ENCODE measurements at places on chromosomes 4 and X. TPM values are rescaled to one million over a fixed set of nuclear protein-coding genes. Genes with fewer than 3 reads are reported as not detected.

Gene XPNPEP2
- 2.9 TPM for total RNA-seq

Gene CORIN
- 3.9 TPM for total RNA-seq

Gene GNRHR
- not detected for total RNA-seq

Gene NUDT10
- total RNA-seq: not detected

Gene PAGE4
- not detected for total RNA-seq

Gene GPC3
- total RNA-seq: 50.2 TPM

Gene TMEM154
- total RNA-seq: 19.6 TPM

Gene PDHA1
- 119 TPM for total RNA-seq

Gene RIBC1
- total RNA-seq: 3.0 TPM

Gene RASL11B
- 0.41 TPM for total RNA-seq

Gene NHSL2
- 12.7 TPM for total RNA-seq

Gene GYPE
- 2.5 TPM for total RNA-seq

Gene CTAG1B
- total RNA-seq: not detected

Gene GAGE12E
- total RNA-seq: not detected

Gene NR3C2
- total RNA-seq: 31.4 TPM

Gene CASP3
- total RNA-seq: 17.8 TPM

Gene TRO
- 2.7 TPM for total RNA-seq

Gene PDE6B
- total RNA-seq: 5.5 TPM

Gene BMP3
- 18.2 TPM for total RNA-seq

Gene CFAP99
- total RNA-seq: 4.3 TPM

Gene JCHAIN
- total RNA-seq: 191 TPM

Gene AADAT
- total RNA-seq: 4.9 TPM

Gene RBM47
- 108 TPM for total RNA-seq

Gene TMEM35A
- total RNA-seq: 1.5 TPM

Gene CXCL3
- total RNA-seq: 12.1 TPM

Gene DGKK
- 0.21 TPM for total RNA-seq

Gene RNF175
- 0.12 TPM for total RNA-seq

Gene USP17L15
- not detected for total RNA-seq

Gene HTN1
- total RNA-seq: not detected

Gene GLRA3
- not detected for total RNA-seq

Gene ZNF674
- 5.6 TPM for total RNA-seq

Gene GRIA2
- not detected for total RNA-seq

Gene SH3BP2
- 102 TPM for total RNA-seq

Gene PRRG3
- 1.1 TPM for total RNA-seq

Gene ARMCX2
- 24.8 TPM for total RNA-seq

Gene SYN1
- 0.44 TPM for total RNA-seq

Gene FAM133A
- not detected for total RNA-seq

Gene SLC9B1
- 0.74 TPM for total RNA-seq

Gene RNF212
- 6.8 TPM for total RNA-seq

Gene AKAP14
- 4.8 TPM for total RNA-seq

Gene CT47B1
- not detected for total RNA-seq

Gene PPARGC1A
- total RNA-seq: 10.5 TPM

Gene CXCL11
- 0.62 TPM for total RNA-seq

Gene RASGEF1B
- total RNA-seq: 63.0 TPM

Gene GRK4
- 7.1 TPM for total RNA-seq

Gene ZIC3
- total RNA-seq: not detected

Gene LNX1
- total RNA-seq: 5.4 TPM

All from lower lobe of right lung (tissue), 2 donors.